Muscle of leg (tissue), 16 donors: ENCODE measurements at places on chromosomes 16 and 17. TPM values are rescaled to one million over a fixed set of nuclear protein-coding genes. Genes with fewer than 3 reads are reported as not detected.
A peak's percentile ranks its signal among the peaks of the same experiment; 100 is the strongest.

GRCh38 chr17:81191646-81192045, 25.6 kb upstream of the AATK start:
- no peak for DNase-seq

- DNase-seq, result peak; percentile 18
Observed at GRCh38 chr16:48201515-48202201, 42.4 kb upstream of the LONP2 start.

GRCh38 chr16:56734429-56734828, 4.5 kb downstream of the NUP93 start:
- no peak for DNase-seq

DNA sequence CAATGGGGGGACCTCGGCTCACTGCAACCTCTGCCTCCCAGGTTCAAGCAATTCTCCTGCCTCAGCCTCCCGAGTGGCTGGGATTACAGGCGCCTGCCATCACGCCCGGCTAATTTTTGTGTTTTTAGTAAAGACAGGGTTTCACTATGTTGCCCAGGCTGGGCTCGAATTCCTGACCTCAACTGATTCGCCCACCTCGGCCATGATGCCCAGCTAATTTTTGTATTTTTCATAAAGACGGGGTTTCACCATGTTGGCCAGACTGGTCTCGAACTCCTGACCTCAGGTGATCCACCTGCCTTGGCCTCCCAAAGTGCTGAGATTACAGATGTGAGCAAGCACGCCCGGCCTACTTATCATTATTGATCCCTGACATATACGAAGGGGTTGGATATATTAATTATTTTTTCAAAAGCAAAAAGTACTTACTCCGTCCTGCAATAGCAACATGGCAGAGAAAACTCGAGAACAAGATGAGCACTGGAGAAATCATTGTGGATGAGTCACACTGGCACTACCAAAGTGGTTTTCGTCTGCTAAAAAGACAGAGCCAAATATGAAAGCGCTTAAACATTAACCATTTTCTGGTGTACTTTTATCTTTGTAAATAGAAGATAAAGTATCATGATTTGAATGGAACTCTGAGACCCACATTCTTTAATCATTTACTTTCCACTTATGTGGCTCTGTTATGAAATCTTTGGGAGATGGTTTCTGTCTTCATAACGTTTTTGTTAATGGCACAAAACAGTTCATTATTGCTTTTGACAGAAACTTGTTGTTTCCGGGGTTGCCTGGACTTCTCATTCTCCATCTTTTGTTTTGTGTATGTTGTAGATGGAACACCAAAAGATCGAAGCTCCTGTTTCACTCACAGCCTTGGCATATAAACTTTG, at the start of gene APOH:
Gene APOH (minus strand): TSS at position 529 of the 896 bp plus-strand sequence. CDS start 36 bp downstream, at position 493.
- DNase-seq, result no peak

DNA sequence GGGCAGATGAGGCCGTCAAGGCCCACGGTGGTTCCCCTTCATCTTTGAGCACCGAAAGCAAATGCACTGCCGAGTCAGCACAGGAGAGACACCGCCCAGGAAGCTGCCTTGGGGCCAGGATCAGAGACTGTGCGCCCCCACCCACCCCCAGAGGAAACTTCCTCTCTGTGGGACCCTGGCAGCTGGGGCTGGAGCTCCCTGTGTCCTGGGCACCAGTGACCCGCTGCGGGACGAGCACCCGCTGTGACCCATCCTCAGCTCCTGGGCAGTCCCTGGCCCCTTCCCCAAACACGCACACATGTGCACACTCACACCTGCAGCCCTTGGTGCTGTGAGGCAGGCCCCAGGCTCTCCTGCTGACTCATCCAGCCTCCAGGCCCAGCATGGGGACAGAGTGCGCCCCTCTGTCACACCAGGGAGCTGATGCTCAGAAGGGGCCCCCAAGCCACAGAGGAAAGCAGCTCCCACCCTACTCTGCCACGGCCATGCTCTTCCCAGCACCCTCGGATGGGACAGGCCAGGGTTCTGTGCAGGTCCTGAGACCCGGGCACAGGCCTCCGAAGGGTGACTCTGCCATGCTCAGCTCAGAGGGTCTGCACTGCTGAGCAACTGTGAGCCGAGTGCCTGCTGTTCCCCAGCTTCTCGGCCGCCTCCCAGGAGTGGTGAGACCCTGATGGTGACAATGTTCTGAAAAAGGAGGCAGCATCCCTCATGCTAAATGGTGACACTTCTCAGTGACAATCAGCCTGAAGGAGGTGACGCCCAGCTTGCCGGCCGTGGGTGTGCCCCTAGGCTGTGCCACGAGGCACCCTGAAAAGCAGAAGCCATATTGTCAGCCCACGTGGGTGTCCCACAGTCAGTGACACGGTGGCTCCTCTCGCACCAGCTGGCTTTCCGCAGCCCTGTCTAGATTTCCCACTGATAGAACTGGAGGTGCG, 3.6 kb downstream of the PIEZO1 start:
- no peak for DNase-seq

- DNase-seq, result no peak
Observed at GRCh38 chr17:76679239-76679638, 31.5 kb downstream of the MXRA7 start.

- no peak for DNase-seq
Observed at GRCh38 chr17:44826123-44826790, 3.8 kb downstream of the GJC1 start.

The MPV17L gene
- 3.7 TPM for polyA plus RNA-seq

DNA sequence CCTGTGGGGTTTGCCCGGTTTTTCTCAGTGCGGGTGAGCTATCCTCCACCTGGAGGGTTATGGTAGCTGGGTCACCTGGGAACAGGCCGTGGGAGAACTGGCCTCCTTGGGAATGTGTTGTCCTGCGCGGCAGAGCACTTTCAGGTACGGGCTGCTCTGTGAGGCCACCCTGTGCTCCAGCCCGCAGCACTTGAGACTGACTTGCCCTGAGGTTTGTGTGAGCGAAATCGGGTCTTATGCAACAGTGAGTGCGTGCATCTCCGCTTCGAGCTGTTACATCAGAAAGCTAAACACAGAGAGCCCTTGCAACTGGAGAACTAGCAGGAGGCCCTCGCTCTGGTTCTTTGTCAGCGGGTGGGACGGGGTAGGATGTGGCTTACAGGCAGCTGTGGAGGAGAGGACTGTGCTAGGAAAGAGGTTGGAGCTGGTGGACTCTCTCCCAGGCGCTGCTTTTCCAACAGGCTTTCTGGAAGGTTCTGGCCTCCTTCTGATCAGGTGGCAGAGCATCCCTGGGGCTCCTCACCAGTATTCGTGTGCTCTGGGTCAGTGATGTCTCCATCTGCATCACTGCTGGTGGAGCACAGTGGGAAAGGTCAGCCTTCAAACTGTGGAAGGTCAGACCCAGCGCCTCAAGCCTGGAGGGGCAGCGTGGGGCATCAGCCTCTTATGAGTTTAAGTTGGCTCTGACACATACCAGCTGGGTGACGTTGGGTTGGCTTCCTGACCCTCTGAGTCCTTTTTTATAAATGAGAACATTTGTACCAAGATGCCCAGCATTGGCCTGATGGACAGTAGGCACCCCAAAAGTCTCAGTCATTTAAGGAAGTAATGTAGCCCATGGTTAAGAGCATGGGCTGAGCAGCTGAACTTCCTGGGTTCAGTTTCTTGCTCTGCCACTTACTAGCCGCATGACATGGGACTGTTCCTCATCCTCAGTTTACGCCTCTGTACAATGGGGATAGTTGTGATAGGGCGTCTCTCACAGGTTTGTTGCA, 76.3 kb downstream of the KSR1 start:
- peak; percentile 62 for DNase-seq

DNA sequence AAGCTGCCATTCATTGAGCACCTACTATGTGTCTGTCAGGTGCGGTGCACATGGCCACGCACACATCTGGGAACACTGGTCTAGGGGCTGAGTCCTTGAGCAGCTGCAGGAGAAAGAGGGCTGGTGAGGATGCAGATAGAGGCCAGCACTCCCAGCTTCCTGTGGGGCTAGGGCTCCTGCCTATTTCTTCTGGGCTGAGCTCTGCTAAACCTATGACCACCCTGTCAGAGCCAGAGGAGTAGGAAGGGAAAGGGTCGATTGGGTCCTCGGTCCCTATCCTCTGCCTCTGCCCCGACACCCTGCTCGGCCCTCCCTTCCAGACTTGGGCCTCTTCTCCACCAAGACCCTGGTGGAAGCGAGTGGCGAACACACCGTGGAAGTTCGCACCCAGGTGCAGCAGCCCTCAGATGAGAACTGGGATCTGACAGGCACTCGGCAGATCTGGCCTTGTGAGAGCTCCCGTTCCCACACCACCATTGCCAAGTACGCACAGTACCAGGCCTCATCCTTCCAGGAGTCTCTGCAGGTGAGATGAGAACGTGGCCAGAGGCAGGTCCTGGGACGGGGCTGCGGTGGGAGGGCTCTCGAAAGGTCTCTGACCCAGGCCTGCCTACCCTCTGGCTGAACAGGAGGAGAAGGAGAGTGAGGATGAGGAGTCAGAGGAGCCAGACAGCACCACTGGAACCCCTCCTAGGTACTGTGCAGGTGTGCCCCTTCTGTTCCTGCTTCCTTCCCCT, 4.0 kb upstream of the TMEM88 start:
- DNase-seq, result no peak

DNA sequence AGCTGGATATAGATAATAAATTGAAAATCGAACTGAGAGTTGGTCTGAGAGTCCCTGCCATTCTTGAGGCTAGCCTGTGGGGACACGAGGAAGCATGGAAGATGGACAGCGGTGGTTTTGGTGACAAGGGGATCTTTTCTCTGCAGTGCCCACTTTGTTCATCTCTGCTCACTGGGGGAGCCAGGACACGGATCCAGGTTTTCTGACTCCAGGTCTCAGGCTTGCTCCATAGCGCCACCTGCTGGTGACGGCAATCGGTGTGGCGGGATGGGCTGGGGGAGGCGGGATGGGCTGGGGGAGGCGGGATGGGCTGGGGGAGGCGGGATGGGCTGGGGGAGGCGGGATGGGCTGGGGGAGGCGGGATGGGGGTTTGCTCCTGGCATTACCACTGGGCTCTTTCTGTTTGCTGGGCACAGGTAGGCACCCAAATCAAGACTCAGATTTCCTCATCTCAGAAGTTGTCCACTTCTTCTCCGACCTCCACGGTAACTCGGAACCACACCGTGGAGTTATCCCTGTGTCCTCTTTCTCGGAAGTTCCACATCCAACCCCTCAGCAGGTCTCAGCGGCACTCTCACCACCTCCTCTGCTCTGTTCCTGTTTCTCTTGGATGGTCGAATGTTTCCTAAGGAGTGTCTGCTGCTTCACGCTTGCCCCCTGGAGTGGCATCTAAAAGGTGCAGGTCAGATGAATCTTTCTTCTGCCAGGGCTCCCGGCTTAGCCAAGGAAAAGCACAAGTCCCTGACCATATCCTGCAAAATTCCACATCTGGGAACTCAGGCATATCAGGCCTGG, 142.4 kb downstream of the CYLD start:
- no peak for DNase-seq

GRCh38 chr16:58317608-58318152, 22.9 kb upstream of the PRSS54 start:
- peak; percentile 17 for DNase-seq

DNA sequence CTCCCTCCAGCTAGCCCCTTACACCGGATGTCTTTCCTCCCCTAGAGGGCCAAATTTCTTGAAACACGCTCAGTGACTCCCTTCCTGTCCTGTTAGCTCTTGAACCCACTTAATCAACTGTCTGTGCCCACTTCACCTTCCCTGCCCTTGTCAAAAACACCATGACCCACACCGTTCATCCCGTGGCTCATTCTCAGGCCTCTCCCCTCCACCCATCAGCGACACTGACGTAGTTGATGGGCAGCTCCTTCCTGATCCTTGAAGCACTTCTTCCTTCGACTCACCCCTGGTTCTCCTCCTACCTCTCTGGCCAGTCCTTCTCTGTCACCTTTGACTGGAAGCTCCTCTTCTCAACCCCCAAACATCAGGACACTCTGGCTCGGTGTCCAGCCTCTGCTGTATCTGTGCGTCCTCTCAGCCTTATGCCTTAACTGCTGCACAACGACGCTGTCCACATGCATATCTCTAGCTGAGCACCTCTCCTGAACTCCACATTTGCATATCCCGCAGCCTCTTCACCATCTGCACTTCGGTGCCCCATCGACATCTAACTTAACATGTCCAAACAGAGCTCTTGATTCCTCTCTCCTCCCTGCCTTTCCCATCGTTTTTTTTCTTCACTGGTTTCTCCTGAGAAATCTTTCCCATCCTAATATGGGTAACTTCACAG, 39.3 kb upstream of the CCDC182 start:
- DNase-seq, result no peak
